ENCODE measurements at places on chromosomes 12 and 14.
A peak's percentile ranks its signal among the peaks of the same experiment; 100 is the strongest.

GRCh38 chr14:72780751-72781150, 113.2 kb downstream of the DPF3 start:
- no peak for DNase-seq

DNA sequence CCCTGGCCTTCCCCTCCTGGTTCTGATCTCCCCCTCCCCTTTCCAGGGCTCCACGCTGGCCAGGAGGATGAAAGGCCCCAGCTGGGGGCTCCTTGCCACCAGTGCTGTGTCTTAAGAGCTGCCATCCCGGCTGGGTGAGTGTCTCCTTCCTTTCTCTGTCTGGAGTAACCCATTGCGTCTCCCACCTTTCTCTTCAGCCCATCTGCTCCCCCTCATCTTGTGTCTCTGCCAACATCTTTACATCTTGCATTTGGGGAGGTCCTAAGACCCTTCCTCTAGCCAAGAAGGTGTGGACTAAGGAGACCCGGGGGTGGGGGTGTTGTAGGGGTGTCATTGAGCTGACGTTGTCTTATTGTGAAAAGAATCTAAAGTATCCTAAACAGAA, 505 bp downstream of the BCL2L2 start:
- DNase-seq = no peak

DNA sequence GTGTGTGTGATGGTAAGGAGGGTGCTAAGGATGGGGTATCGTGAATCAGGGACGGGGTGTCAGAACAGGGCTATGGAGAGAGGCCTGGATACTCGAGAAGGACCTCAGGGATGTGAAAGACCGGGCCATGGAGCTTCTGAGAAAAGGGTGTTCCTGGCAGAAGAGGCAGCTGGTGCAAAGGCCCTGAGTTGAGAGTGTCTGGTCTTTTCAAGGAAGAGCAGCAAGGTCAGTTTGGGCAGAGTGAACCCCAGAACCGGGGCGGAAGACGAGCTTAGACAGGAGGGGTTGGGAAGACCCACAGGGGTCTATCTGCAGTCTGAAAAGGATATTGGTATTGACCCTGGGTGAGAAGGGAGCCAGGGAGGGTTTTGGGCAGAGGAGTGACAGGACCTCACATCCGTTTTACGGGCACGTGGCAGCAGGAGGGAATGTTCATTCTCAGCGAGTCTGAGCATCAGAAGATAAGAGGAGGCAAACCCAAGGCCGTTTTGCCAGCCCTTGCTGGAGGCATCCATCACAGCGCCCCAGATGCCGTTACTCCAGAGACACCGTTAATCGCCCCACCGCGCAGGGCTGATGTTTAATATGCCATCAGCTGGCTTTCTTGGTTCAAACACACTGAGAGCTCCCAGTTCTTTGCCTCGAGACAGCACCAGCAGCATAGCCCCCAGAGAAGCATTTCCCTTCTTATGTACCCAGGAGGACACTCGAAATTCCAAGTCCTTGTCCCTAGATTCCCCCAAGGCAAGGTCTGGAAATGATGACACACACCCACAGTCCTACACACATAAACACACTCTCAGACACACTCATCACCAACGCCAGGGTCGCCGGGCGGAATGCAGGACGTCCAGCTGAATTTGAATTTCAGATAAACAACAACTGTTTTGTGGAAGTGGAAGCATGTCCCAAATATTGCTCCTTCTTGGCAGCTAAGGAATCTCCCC, 41.4 kb upstream of the EML1 start:
- DNase-seq = no peak

DNA sequence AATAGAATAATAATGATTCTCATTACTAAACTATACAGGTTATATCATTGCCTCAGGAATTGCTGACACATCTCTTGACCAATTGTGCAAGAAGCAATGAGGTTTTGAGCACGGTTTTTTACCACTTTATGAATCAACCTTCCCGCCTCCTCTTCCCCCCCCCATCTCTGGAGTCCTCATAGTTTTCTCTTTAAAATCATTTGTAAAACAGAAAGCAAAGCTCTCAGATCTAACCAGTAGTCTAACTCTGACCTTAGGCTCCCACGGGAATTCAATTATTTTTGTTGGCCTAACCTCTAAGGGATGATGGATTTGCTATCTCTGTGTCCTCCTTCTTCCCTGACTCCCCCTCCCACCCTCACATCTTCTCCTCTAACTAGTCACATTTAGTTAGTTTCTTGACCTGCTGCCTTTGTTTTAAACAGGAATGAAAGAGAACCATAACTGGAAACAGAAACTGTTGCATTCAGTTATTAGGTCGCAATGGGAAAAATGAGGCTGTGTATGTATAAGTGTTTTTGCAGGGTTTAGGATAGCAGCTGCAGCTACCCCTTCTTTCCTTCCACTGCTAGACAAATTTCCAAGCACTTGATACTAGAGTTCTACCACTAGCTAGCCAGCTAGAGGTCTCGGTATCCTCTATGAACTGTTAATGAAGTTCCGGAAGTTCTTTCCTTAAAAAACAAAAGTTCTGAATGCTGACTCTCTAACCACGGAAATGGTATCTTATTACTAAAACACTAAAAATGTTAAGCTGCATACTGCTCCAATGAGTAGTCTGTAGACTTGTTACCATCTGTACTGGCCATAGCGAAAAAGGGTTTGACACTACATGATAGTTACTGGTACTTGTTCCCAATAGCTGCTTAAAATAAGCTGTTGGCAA, 65.4 kb downstream of the TAOK3 start:
- DNase-seq = peak; percentile 54

- DNase-seq = no peak
Measured at GRCh38 chr12:81949841-81950308, 190.7 kb upstream of the PPFIA2 start.

DNA sequence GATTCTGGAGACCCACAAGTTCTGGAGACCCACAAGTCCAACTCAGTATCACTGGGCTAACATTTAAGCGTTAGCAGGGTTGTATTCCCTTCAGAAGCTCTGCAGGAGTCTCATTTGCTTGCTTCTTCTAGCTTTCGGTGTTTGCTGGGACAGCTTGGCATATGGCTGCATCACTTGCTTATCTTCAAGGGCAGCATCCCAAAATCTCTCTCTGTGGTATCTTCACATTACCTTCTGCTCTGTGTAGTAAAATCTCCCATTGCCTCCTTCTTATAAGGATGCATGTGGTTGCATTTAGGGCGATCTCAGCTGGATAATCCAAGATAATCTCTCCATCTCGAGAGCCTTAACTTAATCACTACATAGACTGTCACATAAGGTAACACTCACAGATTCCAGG, 7.3 kb upstream of the CNTN1 start:
- DNase-seq = no peak

DNA sequence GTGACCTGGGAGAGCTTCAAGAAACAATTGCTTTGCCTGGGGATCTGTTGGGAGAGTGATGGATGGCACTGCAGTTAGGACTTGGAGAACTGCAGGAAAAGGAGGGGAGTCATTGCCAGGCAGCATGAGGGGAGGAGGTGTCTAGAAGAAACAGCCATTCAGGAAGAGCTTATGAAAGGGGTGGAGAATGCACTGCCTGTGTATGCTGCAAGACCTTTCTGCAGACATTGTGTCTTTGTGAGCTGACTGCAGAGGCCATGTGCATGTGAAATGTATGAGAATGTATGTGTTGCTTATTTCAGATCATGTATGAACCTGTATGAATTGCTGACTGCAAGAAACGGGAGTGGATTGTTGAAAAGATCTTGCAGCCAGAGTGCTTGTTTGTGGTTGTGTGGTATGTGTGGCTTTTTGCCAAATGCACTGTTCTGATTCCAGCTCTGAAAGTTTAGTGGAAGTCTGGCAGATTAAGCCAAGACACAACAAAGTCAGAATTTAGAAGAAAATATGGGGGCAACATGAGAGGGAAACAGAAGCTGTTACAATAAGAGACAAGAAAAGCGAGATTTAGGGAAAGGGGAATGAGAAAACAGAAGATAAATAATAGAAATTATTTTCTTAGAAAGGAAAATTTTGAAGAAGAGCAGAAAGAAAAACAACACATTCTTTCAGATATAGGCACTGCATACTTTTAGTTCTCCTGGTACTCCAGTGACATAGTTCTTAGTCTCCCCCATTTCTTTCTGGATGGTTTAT, 9.8 kb upstream of the RIMKLB start:
- DNase-seq = no peak

GRCh38 chr12:52759218-52759617, 17.9 kb downstream of the KRT76 start:
- DNase-seq = no peak

DNA sequence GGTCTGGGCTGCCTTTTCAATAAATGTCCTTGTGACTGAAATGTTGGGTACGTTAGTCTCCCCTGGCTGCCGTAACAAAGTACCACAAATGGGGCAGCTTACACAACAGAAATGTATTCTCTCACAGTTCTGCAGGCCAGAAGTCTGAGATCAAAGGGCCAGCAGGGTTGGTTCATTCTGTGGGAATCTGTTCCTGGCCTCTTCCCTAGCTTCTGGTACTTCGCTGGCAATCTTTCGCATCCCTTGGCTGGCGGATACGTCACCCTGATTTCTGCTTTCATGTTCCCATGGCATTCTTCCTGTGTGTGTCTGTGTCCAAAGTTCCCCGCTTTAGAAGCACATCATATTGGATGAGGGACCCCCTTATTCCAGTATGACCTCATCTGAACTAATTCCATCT, 95.8 kb upstream of the NCOR2 start:
- DNase-seq = no peak

GRCh38 chr14:89303456-89304435, 113.3 kb downstream of the FOXN3 start:
- DNase-seq = no peak

- no peak for DNase-seq
Measured at GRCh38 chr12:57793920-57794319, 11.3 kb downstream of the TSFM start.

DNA sequence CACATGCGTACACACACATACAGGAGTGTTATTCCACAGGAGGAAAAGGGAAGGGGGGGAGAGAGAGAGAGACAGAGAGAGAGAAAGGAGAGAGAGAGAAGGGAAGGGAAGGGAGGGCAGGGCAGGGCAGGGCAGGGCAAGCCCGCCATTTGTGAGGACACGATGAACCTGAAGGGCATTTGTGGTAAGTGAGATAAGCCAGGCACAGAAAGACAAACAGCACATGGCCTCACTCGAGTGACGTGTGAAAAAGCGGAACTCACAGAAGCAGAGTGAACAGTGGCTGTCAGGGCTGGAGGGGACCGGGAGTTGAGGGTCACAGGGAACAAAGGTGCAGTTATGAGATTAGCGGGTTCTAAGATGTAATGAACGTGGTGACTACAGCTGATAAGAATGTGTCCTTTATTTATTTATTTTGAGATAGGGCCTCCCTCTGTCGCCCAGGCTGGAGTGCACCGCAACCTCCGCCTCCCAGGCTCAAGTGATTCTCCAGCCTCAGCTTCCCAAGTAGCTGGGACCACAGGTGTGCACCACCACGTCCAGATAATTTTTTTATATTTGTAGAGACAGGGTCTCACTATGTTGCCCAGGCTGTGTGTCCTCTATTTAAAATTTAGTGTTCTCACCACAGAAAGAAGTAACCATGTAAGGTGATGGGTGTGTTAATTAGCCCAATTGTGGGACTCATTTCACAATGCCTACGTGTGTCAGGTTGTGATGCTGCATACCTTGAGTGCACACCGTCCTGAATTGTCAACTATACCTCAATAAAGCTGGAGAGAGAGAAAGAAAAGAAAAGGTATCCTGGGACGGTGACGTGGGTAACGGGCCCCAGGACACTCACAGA, 18.7 kb upstream of the FBRSL1 start:
- DNase-seq = no peak

DNA sequence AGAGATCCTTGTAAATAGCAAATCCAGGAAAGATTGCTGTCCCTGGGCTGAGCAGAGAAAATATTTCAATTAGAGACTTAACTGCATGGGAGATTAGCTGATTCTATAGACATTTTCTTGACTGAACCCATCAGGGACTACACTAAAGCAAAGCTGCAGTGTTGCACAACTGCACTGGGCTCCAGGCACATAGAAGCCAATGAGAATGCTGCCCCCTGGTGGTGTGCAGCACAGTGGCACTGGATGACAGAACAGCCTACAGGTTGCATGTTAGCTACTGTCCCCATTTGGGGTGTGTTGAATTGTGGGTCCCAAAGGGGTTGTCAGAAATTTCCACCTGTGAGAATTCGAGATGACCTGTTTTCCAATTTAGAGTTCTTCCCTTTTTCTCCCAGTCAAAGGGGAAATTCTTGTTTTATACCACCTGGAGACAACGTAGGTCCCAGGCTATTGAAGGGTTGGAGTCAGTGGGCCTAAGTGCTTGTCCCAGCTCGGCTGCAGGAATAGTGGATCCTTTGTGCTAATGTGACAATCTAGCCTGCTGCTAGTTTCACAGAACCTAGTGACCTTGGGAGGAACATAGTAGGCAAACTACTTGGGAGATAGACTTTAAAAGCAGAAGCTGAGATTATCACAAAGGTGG, 114.7 kb downstream of the SLC8A3 start:
- DNase-seq = peak; percentile 11

DNA sequence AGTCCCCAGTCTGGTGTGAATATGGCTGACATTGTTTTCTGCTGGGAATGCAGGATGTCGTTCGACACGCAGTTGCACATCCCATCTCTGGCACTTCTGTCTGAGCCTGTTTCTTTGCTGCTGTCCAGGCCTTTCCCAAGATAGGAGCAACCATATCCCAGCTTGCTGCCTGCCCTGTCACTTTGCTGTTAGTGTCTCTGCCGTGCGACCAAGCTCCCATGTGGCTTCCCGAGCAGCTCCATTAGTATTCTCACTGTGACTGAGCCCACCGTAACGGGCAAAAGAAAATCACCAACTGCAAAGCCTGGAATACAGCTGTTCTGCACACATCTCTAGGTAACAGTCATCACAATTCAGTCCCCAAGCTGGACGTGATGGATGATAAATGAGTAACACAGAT, 66.0 kb upstream of the CPSF6 start:
- no peak for DNase-seq

DNA sequence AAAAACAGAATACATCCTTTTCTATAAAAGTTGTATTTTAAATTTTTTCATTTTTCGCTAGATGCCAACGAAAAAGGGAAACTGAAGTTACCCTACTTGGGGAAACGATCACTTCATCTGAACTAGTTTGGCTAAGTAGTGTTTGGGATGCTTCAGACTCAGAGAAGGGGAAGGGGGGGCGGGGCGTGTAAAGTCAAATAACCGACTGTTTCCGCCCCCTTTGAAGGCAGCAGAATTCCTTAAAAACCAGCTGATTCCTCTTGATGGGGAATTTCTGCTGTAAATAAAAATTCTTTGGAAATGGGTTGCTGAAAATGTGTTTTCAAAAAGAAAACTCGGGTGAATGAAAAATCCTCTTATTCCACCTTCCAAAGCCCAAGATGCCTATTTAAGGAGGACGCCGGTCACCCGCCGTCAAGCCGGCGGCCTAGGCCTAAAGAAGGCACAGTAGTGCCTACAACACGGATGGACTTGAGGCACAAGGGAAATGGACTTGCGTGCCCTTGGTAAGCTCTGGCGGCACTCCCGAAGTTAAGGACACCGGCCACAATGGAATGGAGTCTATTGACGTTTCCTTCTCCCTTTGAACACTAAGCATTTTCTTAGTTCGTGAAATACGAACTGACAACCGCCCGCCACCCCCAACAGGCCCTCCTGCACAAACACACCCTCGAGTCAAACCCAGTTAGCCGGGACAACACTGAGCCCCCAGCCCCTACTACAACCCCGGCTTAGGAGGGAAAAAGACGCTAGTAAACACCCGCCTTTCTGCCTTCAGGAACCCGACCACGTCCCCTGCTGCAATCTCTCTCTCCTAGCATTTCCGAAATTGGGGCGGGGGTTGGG, 1.9 kb downstream of the ATXN2 start:
- DNase-seq = peak; percentile 21

Data from stimulated activated naive CD4-positive, alpha-beta T cell treated with Interleukin-2 at 50 U/mL for 16 hours (primary cell).